ENCODE measurements at places on chromosomes 7 and 10. TPM values are rescaled to one million over a fixed set of nuclear protein-coding genes. Genes with fewer than 3 reads are reported as not detected.

The CPA5 gene
- total RNA-seq: 0.90 TPM

The FZD8 gene
- 0.29 TPM for total RNA-seq

The SUN3 gene
- not detected for total RNA-seq

The GIMAP4 gene
- total RNA-seq: 476 TPM

The CADPS2 gene
- total RNA-seq: not detected

The SLC26A5 gene
- not detected for total RNA-seq

The BAIAP2L1 gene
- total RNA-seq: 1.1 TPM

The GLRX3 gene
- total RNA-seq: 75.1 TPM

The NANOS1 gene
- 0.61 TPM for total RNA-seq

The NKX2-3 gene
- total RNA-seq: not detected

The SEMA3D gene
- not detected for total RNA-seq

The TMEM270 gene
- total RNA-seq: not detected

The IFT22 gene
- total RNA-seq: 6.0 TPM

The CCDC136 gene
- total RNA-seq: 5.3 TPM

The LIPF gene
- total RNA-seq: not detected

The H2BK1 gene
- 0.66 TPM for total RNA-seq

The OPN1SW gene
- total RNA-seq: not detected

The ASZ1 gene
- not detected for total RNA-seq

The PIK3AP1 gene
- 6.3 TPM for total RNA-seq

The BLNK gene
- total RNA-seq: not detected

The ST8SIA6 gene
- 1.1 TPM for total RNA-seq

The GIMAP6 gene
- 170 TPM for total RNA-seq

The TAX1BP1 gene
- 80.7 TPM for total RNA-seq

The MMRN2 gene
- not detected for total RNA-seq

The STEAP1 gene
- total RNA-seq: 2.4 TPM

The PANK1 gene
- 3.8 TPM for total RNA-seq

The MINDY3 gene
- 16.1 TPM for total RNA-seq

The RBP3 gene
- total RNA-seq: not detected

The HABP2 gene
- total RNA-seq: not detected

The LEP gene
- total RNA-seq: not detected

The LRWD1 gene
- 30.7 TPM for total RNA-seq

The ADAMTS14 gene
- total RNA-seq: 0.07 TPM

The UBN2 gene
- 13.8 TPM for total RNA-seq

The COG5 gene
- total RNA-seq: 42.7 TPM

The SYNPO2L gene
- total RNA-seq: not detected

The GRK5 gene
- total RNA-seq: 50.1 TPM

The MRLN gene
- total RNA-seq: not detected

The HPS1 gene
- 82.4 TPM for total RNA-seq

The KCTD7 gene
- 28.0 TPM for total RNA-seq

The NOS3 gene
- 10.5 TPM for total RNA-seq

The PUS7 gene
- total RNA-seq: 15.1 TPM
